Mammary epithelial cell (primary cell): ENCODE measurements at places on chromosomes 4 and X. TPM values are rescaled to one million over a fixed set of nuclear protein-coding genes. Genes with fewer than 3 reads are reported as not detected.

The YIPF7 gene
- not detected in 2 replicates for total RNA-seq

The SOWAHD gene
- total RNA-seq = 0.33 TPM

The TGIF2LX gene
- total RNA-seq = not detected

The CORIN gene
- 0.19 TPM in 2 replicates for total RNA-seq

The HPGDS gene
- total RNA-seq = not detected in 2 replicates

The FAM133A gene
- under 0.01 TPM for total RNA-seq
